CD4-positive, alpha-beta T cell (primary cell): ENCODE measurements at places on chromosomes 7 and 10. TPM values are rescaled to one million over a fixed set of nuclear protein-coding genes. Genes with fewer than 3 reads are reported as not detected.

DNA sequence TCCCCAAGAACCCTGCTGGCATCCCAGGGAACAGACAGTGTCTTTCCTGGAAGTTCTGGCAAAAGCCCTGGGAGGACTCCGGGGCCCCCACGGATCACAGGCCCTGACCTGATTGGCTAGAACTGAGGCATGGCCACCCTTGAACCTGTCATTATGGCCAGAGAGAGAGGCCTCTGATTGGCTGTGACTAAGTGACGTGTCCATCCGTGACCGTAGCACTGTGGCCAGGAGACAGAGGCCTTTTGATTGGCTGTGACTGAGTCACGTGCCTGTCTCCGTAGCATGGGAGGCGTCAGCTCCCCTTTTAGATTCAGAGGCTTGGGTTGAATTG, 163.8 kb downstream of the RGS10 start:
- no peak for DNase-seq

- DNase-seq = peak; percentile 23
These were observed 37.6 kb downstream of the ENTPD1 start for GRCh38 chr10:95793401-95794045.

GRCh38 chr10:11934262-11934661, 108.3 kb downstream of the UPF2 start:
- no peak for DNase-seq

Gene PYROXD2
- total RNA-seq = 9.8 TPM

GRCh38 chr10:18203471-18203870, 63.2 kb downstream of the CACNB2 start:
- no peak for DNase-seq

Gene ASL
- 11.2 TPM for total RNA-seq

GRCh38 chr10:82210331-82210730, 335.3 kb downstream of the NRG3 start:
- DNase-seq = no peak

Gene ZNF425
- 0.39 TPM for total RNA-seq

- no peak for DNase-seq
These were observed 118.7 kb upstream of the GDF10 start for GRCh38 chr10:47181052-47181849.
